Stimulated activated CD8-positive, alpha-beta memory T cell treated with anti-CD3 and anti-CD28 coated beads, Interleukin-2, amount 100 ng/mL, for 1 hour (primary cell): ENCODE measurements at places on chromosomes 2 and 18.

DNA sequence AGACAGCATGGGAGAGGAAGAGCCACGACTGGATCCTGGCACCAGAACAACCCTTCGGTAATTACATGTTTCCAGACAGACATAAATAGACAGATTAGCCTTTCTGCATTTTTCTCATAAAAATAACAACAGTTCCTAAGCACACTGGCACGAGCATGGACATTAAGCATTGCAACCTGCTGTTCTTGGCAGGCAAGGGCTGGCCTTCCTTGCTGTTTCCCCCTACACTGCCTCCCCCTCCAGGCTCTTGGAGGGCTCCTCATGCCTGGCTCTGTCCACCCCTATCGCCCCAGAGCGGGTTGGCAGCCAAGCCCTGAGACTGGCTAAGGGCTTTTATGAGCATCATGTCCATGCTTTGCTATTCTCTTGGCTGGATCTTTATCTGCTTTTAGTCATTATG, 89.6 kb downstream of the TTC32 start:
- DNase-seq, result no peak

- no peak for DNase-seq
These were observed 33.1 kb upstream of the STON1 start for GRCh38 chr2:48496849-48497248.

DNA sequence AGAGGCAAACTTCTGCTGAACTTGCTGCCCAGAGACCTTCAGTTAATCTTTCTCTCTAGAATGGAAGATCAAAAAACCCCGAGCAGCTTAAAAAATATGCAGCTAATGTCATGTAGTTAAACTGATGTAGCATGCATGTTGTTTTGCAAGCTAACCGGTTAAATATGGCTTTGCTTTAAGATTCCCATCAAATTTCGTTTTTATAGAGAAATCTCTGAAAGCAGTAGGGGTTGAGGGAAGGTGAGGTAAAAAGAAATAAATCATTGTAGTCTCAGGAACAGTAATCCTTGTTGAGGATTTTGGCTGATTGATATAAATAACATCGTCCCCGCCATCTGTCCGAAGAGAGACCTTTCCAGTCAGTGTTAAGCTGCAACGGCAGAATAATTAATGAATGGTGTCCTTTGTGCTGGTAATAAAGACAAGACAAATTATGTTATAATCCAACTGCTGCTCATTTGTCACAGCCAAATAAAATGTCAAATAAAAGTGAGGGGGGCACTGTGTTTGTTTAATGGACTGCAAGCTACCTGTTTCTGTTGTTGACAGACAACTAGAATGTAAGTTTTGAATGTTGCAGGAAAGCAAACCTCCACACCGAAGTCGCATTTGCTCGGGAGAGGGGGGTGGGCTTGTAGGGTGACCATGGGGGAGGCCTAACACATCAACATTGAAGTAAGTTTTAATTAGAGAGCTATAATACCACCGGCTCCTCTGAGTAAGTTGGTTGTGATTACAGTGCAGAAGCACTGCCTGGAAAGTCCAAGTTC, 555.5 kb downstream of the ARHGAP15 start:
- no peak for DNase-seq

DNA sequence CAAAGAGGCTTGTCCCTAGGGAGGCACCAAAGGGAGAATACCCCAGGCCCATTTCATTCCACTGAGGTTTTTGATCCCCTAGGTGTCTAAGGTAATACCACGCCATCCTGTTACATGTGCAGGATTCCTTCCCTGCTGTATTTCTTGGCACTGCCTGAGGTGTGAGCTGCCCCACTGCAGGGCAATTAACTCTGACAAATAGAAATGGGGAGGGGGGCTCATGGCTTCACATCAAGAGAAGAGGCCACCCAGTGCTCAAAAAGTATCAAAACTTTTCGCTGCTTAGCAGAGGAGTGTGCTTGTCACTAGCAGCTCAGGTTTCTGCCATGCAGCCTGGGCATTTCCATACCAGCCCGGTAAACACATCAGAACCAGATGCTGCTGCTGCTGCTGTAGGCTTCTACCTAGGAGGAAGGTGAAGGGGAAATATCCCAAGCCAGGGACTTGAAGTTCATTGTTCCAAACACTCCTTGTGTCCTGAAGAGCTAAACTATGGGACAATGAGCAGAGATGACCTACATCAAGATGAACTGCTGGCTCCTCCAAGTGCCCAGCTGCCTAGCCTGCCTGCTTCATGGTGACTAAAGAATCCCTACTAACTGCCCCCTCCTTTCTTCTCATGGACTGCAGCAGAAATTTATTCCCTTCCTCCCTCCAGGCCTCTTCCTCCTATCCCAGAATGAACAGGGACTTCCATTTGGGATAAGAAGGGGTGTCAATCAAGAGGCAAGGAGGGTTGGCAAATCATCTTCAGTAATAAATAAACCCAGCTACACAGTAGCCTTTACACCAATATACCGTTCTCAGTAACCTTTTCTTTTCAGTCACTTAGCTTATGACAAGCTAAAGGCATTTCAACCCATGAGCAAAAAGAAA, 16.4 kb downstream of the POU3F3 start:
- no peak for DNase-seq

DNA sequence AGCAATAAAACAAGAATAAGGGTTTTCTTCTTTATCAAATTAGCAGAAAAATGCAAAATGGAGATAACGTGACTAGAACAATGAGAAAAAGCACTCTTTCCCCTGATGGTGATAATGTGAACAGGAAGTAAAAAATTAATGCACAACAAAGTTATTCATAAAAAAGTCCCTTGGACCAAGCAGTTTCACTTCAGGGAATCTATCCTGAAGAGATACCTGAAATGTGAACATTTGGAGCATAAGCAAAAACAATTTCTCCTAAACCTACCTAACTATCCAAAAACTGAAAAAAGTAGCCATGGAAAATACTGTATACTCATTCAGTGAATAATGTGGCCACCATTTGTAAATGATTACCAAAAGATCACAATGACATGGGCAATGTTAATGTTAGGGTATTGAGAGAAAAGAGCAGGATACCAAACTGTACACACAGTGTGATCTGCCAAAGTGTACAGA, 48.7 kb downstream of the TRIP12 start:
- DNase-seq, result no peak

DNA sequence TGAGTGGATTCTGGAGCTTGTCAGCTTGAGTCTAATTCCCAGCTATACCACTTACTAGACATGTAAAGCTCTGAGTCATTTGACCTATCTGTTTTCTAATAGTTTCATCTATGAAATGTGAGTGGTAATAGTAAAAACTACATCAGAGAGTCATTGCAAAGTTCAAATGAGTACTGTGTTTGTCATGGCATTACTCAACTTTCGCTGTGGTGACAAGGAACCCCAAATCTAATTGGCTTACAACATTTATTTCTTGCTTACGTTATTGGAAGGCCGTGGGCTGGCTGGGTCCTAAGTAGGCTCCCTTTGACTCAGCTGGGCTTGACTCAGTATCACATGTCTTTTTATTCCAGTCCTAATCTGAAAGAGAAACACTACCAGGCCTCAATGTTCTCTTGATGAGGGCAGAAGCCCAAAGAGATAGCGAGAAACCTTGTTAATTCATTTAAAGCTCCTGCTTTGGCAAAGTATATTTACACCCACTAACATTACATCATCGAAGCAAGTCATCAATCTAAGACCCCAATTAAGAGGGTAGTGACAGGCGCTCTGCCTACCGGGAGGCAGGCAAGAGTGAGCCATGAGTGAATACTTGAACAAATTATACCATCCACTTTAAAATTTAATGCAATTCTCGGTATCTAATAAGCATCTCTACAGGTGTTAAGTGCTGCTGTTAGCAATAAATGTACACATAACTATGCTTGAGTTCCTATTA, 431.8 kb upstream of the SPHKAP start:
- DNase-seq, result no peak

- no peak for DNase-seq
These were observed 160.3 kb upstream of the EPAS1 start for GRCh38 chr2:46136953-46137352.

DNA sequence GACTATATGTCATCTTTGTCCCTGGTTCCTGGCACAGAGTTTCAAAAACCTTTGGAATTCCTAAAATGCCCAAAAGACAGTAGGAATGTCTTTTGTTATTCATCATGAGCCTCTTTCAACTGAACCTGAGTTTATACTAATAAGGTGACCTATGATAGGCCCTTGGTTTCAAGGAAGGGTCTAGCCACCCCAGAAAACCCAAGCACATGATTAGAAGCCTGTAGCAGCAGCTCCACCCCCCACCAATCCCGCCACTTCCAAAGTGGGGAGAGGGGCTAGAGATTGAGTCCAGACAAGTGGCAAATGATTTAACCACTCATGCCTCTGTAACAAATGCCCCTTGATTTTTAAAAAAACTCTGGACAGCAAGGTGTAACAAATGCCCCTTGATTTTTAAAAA, 56.8 kb downstream of the ADD2 start:
- no peak for DNase-seq

DNA sequence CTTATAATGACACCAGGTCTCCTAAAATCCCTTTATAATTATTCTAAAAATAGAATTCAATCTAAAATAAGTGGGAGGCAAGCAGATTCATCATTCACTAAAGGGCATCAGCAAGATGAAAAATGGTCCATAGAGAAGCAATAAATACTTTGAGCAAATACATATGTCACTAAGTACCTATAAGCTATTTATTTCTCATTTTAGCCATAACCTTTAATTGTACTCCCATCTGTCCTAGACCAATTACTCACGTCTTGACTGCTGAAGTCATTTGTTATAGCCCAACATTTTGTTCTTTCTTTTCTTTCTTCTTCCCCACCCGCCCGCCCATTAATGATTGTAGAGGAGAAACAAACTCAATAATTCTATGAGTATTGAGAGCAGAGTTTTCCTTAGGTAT, 105.7 kb downstream of the MAP2 start:
- no peak for DNase-seq

DNA sequence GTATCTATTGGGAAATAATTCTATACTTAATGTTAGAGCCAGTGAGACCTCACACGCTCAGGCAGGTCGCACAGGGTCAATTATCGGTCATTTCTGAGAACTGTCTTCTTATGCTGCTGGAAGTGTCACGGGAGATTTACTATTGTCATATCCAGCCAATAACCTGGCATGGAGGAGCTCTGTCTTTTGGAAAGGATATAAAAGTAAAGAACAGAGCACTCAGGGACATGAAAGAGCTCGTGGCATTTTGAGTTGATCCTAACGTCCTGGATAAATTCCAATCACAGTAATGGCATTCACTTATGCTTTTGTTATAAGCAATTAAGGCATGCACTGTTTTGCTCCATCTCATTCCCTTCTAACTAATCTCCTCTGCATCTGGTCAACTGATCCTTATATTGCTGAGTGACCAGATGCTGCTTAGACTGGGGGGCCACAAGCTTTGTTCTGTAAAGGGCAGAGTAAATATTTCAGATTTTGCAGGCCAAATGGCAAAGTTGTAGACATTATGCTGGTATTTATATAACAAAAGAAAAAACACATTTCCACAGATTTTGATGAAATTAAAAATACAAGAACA, 453.5 kb upstream of the SMIM21 start:
- DNase-seq, result no peak

DNA sequence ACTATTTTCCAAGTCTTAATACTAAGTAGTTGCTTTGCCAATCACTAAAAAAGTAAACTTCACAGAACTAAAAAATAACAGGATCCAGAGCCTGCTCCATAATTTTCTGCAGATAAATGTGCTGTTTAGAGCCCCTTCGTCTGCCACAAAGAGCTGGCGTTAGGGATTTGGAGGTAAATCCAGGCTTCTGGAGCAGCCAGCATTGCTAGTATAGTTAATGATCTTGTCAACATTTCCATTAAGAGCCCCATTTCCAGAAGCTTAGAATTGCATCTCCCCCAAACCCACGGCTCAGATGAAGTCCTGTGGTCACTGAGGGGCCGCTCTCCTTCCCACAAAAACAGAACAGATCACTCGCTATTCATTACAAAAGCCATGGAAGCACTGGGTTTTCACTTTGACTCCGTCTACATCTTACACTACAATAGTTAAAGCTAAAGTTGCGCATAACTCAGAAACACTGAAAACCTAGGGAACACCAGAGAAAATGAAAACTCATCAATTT, 41.9 kb downstream of the ZNF516 start:
- no peak for DNase-seq

DNA sequence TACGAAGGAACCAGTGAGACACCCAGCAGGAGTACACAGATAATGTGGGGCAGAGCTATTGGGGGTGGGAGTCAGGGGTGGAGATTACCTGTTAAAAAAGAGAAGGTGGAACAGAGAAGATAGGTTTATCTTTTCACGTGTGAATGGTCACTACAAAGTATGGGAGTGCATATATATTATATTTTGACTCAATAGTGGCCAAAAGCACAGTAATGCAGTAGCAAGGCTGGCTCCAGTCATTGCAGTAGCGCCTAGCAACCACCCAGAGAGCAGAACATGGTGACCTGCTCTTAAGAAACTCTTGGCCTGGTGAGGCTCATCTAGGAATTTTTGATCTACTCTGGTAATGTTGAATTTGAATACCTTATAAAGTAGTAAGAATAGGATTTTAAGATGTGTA, 1.0 kb downstream of the IMPACT start:
- DNase-seq, result no peak

- DNase-seq, result no peak
These were observed 904.8 kb downstream of the MBD2 start for GRCh38 chr18:53319628-53320027.

DNA sequence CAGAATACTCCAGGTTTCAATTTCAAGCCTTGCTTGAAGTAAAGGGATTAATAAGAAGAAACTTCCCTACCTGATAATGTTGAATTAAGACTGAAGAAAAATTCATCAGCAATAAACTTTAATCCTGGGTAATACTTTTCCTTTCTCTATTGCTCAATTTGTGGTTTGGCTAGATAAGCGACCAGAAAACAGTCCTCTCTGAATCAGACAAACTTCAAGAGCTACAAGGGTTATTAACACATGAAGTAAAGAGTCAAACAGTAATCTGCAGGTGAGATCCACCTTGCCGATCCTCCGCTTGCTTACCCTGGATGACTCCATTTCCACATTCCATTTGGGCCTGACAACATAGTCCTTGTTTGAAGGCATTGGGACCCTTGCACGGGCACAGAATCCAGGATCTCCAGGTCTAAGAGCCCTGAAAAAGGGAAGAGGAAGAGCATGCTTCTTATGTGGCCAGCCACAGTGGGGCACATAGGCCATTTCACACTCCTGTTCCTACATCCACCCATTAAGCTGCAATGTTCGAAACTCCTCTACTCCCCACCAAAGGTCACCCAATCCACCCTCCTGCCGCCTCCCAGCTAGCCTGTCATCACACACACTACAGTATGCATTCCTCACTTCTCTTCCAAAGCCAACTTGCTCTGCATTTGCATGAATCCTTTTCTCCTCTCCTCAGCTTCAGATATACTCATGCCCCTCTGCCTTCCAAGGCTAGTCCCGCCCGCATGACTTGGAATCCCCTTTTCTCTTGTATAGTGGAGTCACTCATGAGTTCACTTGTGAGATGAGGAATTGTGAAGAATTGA, 39.8 kb downstream of the IWS1 start:
- DNase-seq, result no peak
